NCI-H1436 treated with DMSO at 0.1 percent for 48 hours (cell line): ENCODE measurements at places on chromosomes 3 and 15.

GRCh38 chr3:152390647-152391046 is 121.9 kb downstream of the MBNL1 start:
- DNase-seq = no peak

GRCh38 chr3:11078826-11079515 is 75.3 kb upstream of the HRH1 start:
- no peak for DNase-seq

- no peak for DNase-seq
Observed at GRCh38 chr15:63915873-63916771, 82.4 kb upstream of the HERC1 start.

DNA sequence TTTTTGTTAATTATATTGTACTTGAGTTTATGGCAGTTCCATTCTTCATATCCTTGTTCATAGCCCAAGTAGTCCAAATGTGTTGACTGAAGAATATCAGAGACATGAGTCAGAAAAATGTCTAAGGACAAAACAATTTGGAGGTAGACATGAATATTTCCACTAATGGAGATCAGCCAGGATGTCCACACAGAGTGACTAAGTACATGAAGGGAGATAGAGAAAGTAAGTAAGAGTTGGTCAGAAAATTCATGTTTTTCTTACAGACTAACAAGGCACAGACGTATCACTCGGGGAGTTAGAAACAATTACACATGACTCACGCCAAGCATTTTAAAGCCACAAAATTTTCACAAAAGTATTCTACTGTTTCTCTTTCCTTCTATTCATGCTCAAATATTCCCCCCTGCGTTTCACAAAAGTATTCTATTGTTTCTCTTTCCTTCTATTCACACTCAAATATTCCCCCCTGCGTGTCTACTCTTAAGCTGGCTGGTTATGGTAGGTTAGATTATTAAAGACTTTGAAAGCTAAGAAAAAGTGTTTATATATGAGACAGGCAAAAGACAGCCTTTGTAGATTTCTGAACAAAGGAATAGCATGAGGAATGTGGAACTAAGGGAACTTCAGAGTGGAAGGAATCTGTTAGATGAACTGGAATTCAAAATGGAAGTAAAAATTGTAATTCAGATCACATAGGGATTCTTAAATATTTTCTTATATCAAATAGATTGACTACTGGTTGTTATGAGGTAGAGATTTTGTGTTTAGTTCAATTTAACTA is 648.7 kb upstream of the CCDC54 start:
- no peak for DNase-seq

DNA sequence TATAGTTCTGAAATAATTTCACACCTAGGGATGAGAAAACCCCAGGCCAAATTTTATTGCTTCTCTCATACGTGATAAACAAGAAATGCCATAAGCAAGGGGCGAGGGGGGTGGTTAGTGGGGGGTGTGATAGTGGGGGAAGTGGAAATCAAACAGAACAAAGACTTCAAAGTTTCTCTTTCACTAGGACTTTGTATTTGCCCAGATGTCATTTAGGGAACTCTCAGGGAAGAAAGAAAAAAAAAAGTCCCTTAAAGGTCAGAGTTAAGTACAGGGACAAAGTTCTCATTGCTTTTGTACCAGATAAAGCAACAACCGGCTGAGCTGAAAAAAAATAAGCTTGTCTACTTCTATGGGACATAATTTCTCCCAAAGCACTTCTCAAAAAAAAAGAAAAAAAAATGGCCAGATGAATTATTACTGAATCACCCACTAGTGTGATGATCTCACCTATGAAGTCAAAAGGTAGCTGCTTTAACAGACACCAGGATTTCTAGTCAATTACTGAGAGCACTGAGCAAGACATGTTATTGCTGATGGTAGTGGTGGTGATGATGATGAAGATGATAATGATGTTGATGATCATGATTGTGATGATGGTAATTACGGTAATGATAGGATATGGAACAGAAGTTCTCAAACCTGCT is 56.2 kb downstream of the FHIT start:
- DNase-seq = no peak

DNA sequence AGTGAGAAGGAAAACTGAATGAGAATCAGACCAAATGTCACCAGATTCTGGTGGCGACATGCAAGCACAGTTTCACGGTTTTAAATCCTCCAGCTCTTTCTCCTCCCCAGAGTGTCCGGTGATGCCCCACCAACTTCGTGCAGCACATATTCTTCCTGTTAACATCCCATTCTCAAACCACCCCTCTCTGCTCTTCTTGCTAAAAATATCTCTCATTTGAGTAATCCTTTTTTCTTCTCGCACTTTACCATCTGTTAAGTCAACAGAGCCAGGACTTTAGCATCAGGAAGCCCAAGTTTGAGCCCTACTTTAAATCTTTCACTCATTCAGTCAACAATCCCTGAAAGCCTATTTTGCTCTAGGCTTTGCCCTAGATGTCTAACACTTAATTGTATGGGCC is 68.2 kb upstream of the VGLL4 start:
- no peak for DNase-seq

DNA sequence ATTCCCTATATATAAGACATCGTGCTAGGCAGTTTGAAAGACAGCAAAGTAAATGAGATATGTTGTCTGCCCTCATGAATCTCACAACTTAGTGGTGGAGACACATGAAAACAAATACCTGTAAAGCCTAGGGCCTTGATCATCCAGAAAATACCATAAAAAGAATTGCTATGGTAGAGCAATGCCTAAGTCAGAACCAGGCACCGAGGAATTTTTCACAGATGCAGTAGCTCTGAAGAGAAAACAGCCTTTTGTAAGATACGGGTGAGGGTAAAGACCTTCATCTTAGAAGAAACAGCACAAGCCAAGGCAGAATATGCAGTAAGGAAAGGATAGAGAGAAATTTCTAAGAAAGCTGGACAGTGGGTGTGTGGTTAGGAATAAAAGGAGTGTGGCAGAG is 36.1 kb downstream of the CD200R1L start:
- no peak for DNase-seq

DNA sequence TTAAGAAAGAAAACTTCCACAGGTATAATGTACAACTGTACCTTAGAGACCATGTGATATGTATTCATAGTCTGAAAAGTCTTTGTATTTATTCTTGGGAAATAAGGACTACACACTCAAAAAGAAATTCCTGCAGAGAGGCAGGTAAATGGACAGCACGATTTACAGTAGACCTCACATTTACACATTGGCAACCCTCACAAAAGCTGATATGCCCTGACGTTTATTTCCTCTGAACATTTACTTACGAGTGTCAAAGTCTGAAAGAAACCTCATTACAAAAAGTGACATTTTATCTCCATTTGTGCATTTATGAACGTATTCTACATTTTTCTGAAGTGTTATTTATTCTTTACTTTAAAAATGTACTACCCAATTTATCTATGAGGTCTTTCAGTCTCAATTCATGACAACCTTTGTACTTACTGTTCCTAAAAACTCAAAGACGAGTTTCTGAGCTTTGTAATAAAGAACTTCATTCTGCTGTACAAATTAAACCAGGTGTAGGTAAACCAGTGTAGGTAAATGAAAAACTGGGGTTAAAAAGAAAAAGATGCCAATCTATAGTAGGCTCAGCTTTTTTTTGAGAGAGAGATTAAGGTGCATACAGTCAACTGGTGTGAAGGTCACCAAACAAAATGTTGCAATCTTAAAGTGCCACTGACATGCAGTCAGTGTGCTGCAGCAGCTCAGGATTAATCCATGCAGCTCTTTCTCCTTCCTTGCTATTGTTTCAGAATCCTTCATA is 44.3 kb downstream of the THRB start:
- DNase-seq = no peak

GRCh38 chr3:187669675-187670504 is at the start of gene SST:
TSS of gene SST (minus strand) at chr3:187670394. CDS start at chr3:187670291, 103 bp downstream.
- no peak for DNase-seq

DNA sequence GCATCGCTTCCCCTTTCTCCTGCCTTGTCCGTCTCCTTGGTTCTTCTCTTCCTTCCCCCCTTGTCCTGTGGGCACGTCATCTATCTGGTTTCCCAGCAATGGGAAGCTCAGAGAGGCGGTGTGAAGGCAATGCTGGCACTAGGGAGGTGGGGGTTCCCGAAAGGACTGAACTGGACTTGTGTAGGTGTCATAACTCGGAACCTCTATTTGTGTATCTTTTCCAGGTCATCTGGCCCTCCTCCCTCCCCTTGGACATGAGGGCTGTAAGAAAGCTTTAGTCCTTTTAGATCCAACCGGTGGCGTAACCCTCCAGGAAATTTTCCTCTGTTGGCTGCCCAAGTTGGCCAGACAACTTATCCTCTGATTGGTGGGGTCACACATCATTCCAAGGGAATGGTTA is 231.5 kb upstream of the TLE3 start:
- no peak for DNase-seq

- DNase-seq = no peak
Observed at GRCh38 chr3:28018925-28019718, 222.3 kb upstream of the CMC1 start.

- DNase-seq = no peak
Observed at GRCh38 chr15:34900748-34901147, 68.8 kb downstream of the AQR start.

DNA sequence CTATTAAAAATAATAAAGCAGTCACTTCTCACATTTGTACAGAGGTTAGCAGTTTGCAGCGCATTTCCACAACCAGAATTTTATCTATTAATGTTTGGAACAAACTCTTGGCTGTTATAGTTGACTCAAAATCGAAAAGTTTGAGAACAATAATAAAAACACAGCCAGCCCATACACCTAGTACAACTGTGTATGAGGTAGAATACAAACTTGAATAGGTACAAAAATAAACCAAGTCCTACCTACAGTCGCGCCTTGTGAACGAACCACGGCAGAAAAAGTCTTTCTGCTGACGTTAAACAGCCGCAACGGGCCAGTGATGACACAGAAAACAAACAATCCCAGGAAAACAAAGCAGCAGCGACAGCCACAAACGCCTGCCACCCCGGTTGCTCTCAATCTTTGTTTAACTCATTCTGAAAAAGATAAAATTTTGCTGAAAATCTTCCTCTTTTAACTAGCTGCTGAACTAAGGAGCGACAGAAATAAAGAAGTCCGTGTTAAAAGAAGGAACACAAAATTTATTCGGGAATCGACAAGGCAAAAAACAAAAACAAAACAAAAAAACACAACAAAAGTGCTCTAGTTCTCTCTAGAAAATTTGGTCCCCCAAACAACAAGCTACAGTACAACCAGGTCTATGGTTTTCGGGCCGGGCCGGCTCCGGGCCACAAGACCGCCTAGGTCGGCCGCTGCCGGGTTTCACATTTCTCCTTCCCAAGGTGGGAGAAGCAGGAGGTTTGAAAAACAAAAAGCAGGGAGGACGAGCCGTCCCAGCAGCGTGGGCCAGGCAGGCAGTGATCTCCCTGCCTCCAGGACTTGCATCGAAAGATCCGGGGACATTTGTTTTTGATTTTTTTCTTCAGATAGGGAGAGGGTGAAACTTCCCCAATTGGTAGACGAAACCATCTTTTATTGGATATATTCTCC is 2.9 kb downstream of the FOXL2 start:
- DNase-seq = no peak

DNA sequence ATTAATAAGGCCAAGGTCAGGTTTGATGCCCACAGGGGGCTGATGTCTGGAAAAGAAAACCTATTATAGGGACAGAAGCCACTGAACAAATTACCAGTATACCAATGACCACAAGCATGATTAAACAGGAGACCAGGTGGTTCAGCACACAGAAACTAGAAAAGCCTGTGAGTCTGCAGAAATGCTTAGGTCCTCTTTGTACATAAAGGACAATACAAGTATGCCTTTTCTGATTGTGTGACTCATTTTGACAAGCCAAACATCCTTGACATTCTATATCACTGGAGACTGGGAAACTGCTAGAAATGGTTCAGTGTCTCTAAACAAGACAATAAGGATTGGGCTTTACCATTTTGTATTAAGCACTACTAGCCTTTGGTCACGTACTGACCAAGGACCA is 113.2 kb upstream of the MYO5C start:
- DNase-seq = no peak

- no peak for DNase-seq
Observed at GRCh38 chr15:25866874-25867273, 3.7 kb upstream of the ATP10A start.
